Vagina (tissue), 2 donors: ENCODE measurements at places on chromosomes 4 and X.

- no peak for DNase-seq
Observed at GRCh38 chrX:119512146-119512800, 44.0 kb downstream of the SLC25A5 start.

GRCh38 chr4:118991686-118992085 is 103.0 kb downstream of the SYNPO2 start:
- no peak for DNase-seq

GRCh38 chr4:123390846-123391456 is 5.6 kb upstream of the SPRY1 start:
- no peak for DNase-seq

- DNase-seq = no peak
Observed at GRCh38 chrX:35890699-35891098, 28.8 kb upstream of the CFAP47 start.

- DNase-seq = no peak
Observed at GRCh38 chr4:119057417-119057816, 78.2 kb upstream of the MYOZ2 start.

GRCh38 chr4:15677507-15677988 is 4.1 kb upstream of the FAM200B start:
- DNase-seq = no peak

GRCh38 chr4:36317721-36318120 is 36.3 kb downstream of the DTHD1 start:
- DNase-seq = no peak

- DNase-seq = no peak
Observed at GRCh38 chrX:110421500-110422455, 63.1 kb downstream of the RTL9 start.

- DNase-seq = no peak
Observed at GRCh38 chr4:54271464-54271863, 42.4 kb downstream of the PDGFRA start.

DNA sequence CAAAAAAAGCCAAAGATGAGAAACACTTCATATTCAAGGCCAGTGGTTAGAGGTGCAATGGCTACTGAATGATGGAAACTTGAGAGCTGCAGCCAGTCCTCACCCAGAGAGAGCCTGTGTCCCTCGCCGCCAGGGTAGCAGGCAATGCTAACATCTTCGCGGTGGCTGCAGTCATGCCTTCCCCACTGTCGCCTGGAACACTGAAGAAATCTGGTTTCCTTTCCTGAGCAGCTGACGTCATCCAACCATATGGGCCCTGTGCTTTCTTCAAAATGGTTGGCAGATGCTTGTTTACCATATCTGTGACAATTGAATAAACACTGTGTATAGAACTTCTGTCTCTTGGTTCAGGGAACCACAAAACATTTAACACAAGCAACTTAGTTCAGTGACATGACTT is 39.7 kb downstream of the PRSS12 start:
- DNase-seq = no peak

GRCh38 chr4:107935246-107935645 is 3.9 kb downstream of the CYP2U1 start:
- no peak for DNase-seq

DNA sequence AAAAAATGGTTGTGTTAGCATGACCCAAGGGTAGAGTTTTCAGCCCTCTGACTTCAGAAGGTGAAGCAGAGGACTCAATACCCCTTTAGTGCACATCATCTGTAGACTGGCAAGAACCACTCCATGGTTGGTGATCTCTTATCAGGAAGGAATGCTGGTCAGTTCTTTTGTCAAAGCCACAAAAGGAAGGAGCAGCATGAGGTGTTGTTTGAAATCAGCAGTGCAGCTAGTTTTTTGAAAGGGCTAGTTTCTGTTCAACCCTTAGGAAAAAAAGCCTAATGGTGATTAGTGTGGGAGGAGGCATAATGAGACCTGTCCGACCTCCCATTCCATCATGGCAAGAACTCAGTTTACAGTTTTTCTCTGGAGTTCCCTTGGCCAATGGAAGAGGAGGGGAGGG is 362.0 kb upstream of the CT83 start:
- DNase-seq = no peak

DNA sequence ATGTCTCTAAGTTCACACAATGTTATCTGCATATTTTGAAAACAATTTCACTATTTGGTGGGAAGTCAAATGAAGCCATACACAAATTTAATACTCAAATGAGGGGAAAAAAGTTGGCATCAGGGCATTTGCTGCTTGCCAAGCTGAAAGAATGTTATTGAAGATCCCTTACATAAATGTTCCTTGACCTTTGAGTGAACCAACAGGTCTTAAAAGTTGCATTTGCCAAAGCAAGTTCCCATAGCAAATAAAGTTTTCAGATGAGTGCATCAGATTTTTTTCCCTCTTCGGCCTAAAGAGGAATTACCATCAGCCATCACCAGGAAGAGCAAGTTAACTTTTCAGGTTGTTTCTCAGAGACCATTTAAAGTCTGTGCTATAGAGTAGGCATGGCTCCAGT is 115.9 kb downstream of the COX18 start:
- DNase-seq = no peak
